ENCODE measurements at places on chromosomes 4 and X.

DNA sequence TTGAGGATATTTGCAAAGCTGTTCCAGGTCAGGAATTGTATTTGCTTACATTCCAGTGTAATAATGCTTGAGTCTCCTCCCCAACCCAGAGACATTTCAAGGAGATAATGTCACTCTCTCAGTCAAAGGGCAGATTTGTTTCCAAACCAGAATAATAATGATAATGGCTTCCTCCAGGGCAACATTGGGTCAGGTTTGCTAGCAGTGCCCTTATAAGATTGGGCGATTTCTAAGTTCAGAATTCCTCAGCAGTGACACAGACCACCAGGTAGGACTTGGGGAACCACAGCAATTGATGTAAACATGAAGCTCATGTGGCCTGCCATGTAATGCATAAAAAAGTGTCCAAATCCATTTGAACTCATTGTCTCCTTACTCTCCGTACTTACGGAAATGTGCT lies 125.2 kb downstream of the BMP15 start:
- no peak for DNase-seq

DNA sequence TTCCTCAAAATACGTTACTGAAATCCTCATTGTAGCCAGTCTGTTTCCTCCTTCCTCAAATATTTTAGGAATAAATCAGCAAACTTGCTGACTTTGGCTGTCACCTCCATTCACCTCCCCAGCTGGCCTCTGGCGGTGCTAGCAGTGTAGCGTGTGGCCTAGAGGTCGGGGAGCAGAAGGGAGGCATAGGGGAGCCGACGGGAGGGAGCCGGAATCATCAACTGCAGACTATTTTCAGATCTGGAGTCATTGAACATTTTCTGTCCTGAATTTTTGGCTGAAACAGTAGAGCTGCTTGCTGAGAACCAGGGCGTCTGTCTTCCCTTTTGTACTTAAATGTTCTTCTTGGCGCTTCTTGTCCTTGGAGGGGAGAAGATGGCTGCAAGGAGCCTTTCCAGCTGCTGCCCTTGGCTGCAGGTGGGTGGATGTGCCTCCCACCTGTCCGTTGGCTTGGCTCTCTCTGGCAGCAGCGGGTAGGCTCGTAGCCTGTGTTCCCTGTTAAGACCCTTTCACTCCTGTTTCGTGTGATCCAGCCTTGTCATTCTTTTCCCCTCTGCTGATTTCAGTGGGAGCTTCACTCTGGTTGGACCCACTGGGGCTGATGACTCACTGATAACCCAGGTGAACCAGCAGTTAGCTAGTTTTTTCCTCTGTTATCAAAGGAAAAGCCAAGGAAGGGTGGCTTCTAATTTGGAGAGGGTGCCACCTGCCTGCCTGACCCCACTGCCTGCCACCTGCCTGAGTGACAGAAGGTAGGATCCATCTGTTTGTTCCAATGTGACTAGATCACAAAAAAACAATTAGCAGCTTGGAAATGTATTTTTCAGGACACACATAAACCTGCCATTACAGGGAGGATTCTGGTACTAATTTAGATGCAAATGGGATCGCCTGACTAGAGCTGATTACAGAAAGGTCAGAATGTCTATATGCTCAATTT lies 135.9 kb downstream of the GATB start:
- DNase-seq: no peak

DNA sequence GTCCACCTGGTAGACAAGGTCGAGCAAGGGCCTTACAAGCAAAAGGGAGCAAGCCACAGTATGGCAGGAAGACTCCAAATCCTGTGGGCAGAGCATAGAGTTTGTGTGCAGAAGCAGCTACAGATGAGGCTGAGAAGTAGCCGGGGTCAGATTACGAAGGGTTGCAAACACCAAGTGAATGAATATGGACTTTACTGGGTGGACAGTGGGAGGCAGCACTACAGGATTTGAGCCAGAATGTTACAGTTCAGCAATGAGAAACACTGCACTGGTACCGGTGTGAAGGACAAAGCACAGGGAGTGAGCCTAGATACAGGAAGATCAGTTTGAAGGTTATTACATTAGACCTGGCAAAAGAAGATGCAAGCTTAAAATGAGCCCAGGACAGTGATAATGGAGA lies 46.1 kb upstream of the HOPX start:
- no peak for DNase-seq

GRCh38 chrX:39551762-39552161 lies 546.0 kb downstream of the BCOR start:
- no peak for DNase-seq
